ENCODE measurements at places on chromosomes 4 and X.
A peak's percentile ranks its signal among the peaks of the same experiment; 100 is the strongest.

DNA sequence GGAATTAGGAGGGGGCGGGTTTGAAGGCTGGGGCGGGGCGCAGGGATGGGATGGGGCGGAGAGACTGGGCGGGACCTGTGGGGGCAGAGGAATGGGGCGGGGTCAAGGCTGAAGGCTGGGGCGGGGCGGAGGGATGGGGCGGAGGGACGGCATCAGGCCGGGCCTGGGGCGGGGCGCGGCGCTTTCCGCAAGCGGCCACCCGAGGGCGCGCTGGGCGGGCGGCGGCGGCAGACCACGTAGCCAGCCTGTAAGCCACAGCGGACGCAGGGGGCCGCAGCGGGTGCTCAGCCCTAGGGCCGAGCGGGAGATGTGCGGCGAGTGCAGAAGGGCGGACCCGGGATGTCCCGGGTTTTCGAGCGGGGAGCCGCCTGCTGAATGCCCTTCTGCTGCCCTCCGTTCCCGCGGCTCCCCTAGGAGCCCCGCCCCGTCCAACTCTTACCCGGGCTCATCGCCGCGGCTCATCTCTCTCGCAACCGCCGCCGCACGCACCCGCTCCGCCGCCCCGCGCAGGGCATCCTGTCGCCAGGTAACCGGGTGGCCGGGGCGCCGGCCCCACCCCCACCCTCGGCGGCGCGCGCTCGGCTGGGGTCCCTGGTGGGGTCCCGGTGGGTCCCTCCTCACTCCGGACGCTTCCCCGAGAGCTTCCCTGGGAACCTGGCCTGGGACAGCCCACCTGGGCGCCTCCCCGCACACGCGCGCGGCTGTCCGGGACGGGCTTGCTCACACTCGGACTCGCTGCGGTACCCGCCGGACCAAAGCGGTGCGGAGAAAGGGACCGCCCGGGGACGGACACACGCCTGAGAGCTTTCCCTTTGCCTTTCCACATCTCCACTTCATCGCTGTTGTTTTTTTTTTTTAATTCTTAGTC is at the start of gene CCDC110:
Gene CCDC110, minus strand, starts transcription at position 499 of the 868 bp plus-strand sequence. Its CDS starts 50 bp downstream, at position 449.
- peak; percentile 79 for DNase-seq

DNA sequence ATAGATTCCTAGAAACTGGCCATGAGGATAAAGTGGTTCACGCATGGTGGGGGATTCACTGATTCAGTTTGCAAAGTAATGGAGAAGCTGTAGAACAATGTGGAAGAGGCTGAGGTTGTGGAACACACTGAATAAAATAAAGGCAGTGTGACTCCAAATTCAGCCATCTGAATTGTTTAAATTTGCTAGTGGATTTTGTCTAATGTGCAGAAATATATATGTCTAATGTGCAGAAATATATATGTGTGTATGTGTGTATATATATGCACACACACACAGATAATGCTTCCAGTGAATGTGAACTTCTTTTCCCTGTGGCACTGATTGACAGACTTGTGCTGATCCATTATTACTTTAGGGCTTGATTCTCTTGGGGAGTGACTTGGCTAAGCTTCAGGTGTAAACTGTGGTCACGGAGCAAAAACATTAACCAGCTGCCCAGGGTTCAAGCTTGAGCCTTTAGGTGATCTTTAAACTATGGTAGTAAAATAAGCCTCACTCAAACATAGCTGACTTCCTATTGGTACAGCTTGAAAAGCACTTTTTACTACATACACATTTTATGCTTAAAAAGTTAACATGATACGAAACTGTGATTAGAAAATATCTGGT is 3.5 kb downstream of the STBD1 start:
- DNase-seq = no peak

DNA sequence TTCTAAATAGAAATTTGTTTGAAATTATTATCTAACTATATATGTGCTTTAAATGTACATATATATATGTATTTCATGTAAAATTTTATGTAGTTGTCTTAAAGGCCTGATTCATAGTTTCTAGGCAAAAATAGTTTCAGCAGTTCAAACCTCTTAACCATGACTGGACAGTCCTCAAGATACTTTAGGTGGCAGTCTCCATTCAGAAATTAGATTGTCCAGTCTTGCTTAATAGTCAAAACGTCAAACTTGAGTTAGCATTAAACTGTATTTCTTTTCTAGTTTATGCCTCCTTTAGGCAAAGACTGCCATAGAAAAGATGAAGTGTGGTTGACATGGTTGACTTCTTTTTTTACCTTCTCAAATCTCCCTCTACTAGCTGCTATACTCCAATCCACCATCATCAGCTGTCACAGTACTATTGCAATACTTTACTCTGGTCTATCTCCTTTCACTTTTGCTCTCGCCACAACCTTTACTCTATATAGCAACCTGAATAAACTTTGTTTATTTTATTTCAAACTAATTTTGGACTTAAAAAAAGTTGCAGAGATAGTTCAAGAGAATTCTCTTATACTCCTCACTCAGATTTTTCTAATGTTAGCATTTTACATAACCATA is 395.6 kb upstream of the DIPK2B start:
- DNase-seq = no peak

DNA sequence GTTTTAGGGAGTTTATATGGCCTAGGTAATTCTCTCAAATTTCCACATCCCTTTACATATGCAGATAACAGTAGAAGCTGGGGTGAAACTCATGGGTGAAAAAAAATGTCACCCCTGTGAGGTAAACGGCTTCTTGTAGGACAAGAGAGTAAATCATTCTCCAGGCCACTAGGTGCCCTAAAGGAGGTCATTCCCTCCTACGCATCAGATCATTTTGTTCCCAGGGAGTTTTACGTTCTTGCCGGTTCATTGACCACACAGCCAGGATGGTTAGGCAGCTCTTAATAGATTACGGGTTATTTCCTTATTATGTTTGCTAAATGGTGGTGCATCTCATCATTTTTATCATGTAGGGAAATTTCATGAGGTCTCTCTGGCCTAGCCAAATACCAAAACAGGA is 225.8 kb upstream of the NOCT start:
- no peak for DNase-seq

DNA sequence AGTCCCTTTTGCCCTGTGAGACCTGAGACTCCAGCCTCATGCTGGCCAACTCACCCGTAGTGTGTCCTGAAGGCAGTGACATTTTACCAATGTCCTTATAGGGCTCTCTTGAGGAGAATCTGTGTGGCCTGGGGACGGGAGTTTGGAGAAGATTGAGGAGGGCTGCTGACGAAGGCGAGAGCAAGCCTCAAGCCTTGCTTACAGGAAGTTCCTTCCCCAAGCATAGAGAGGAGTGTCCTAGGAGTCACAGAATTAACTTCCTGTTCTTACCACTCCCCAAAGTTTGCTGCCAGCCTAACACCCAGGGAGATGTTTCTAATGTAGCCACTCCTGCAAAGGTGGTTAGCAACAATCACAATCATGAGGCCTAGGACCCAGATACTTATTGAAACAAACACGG is at the start of gene NXF3:
Gene NXF3, minus strand, starts transcription at position 202 of the 400 bp plus-strand sequence. Its CDS starts 120 bp downstream, at position 82.
- DNase-seq = no peak

DNA sequence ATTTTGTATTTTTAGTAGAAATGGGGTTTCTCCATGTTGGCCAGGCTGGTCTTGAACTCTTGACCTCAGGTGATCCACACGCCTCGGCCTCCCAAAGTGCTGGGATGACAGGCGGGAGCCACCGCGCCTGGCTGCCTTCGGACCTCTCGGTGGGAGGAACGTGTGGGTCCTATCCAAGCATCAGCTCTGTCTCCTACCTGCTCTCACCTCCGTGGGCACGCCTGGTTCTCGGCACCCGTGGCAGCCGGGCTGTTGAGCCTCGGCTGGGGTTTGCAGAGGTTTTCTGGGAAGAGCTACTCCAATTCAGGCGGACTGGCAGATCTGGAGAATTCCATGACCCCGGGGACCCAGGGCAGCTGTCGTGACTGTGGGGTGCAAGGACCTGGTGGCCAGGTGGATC is 23.6 kb upstream of the PPP2R3B start:
- DNase-seq = no peak

GRCh38 chrX:12894074-12895030 is 12.1 kb upstream of the TLR8 start:
- DNase-seq = no peak

GRCh38 chr4:122500852-122501501 is 44.5 kb upstream of the IL2 start:
- no peak for DNase-seq

DNA sequence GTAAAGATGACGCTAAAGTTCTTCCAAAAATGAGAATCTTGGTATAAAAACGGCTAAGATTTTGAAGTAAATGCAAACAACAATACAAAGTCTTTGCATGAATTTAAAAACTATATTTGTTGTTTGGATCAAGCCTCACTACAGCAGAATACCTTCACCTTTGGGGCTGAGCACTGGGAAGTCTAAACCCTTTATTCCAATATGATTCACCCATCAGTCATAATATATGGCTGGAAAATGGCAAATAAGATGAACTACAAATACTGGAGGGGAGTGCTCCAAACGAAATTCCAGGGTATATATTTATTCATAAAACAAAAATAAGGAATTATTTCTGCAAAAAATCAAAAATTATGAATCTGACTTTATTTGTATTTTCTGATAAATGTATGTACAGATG is 138.4 kb downstream of the SCFD2 start:
- DNase-seq = no peak

- DNase-seq = no peak
Measured at GRCh38 chr4:17958181-17958580, 63.4 kb downstream of the LCORL start.

DNA sequence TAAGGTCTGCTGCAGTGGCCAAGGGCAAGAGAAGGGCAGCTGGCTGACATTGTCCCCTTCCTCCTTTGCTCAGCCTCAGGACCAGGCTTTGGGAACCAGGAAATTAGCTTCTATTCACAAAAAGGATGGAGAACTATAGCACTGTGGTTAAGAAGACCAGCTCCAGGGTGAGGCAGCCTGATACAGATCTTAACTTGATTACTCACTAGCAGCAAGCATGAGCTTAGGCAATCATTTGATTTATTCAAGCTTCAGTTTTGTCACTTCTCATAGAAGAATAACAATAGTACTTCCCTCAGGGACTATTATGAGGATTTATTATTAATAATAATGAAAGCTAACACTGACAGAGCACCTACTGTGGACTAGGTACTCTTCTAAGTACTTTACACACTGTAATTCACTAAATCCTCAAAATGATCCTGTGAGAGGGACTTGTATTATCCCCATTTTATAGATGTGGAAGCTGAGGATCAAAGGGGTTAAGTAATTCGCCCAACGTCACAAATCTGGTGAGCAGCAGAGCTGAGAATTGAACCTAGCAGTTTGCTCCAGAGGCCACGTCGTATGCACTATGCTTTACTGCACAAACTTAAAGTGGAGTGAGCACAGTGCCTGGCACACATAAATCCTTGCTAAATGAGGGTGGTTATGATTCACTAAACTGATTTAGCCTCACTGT is 130.4 kb upstream of the PAK3 start:
- DNase-seq = no peak

DNA sequence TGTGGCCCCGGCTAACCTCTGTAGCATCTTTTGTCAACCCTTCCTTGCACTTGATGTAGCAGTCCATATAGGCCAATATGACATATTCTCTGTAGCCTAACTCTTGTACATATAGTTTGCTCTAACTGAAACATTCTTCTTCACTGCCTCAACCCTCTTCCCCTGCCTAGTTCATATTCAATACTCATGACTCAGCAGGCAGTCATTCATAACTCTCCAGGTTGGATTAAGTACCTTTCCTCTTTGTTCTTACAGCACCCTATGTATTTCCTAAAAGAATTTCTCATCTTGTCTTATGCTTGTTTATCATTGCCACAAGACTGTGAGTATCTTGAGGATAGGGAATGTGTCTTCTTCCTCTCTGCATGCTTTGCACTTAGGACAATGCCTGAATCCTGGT is 76.9 kb downstream of the TMLHE start:
- DNase-seq = no peak

DNA sequence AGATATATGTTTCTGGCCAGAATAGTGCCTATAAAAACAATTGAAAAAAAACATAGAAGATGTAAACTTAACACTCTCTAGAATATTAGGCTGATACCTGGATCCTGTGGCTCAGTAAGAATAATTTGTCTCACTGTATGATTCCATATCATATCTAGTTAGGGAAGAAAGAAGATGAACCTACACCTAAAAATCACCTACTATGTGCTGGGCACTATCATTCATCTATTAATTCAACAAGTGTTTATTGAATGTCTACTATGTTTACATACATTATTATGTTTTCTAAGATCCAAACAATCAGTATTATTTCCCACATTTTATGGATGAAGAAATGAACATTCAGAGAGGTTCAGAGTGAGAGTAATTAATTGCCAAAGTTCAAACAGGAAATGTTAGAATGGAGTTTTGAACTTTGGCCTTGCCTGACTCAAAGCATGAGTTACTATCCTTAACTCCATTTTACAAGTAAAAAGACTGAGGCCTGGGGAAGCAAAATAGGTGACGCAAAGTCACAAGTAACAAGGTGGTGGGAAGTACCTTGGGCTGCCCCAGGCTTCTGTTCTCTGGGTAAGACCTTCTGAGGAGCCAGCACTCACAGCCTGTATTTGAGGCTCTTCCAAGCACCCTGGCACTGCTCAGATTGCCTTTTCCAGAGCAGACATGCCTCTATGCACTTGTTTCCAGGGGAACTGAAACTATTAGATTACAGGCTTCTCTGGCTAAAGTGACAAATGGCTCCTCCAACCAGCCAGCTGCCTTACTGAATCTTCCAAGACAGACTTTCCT is 111.1 kb upstream of the ACSL4 start:
- no peak for DNase-seq

GRCh38 chrX:70422851-70423341 is at the start of gene GDPD2:
TSS of gene GDPD2 (plus strand) at chrX:70423314. CDS start at chrX:70424985, 1,671 bp downstream.
- DNase-seq = no peak

GRCh38 chrX:580030-580429 is 50.6 kb upstream of the SHOX start:
- no peak for DNase-seq

GRCh38 chr4:142372530-142373260 is 473.4 kb downstream of the INPP4B start:
- no peak for DNase-seq

GRCh38 chr4:147924604-147925412 is 192.9 kb downstream of the ARHGAP10 start:
- DNase-seq = no peak

- DNase-seq = no peak
Measured at GRCh38 chrX:31255310-31256033, 183.6 kb upstream of the FTHL17 start.

- no peak for DNase-seq
Measured at GRCh38 chr4:139834226-139834662, 168.6 kb downstream of the MGST2 start.

GRCh38 chr4:99938243-99938753 is 8.1 kb downstream of the DNAJB14 start:
- DNase-seq = no peak

GRCh38 chr4:165516281-165516833 is 137.5 kb downstream of the CPE start:
- no peak for DNase-seq

- DNase-seq = no peak
Measured at GRCh38 chr4:155972098-155972497, 18.4 kb upstream of the CTSO start.

Data from stimulated activated CD8-positive, alpha-beta memory T cell treated with anti-CD3 and anti-CD28 coated beads, Interleukin-2, amount 100 ng/mL, for 1 hour (primary cell).